Kidney epithelial cell (primary cell): ENCODE measurements at places on chromosomes 5 and 9. TPM values are rescaled to one million over a fixed set of nuclear protein-coding genes. Genes with fewer than 3 reads are reported as not detected.

The UBAP1 gene
- 42.4 and 46.9 TPM in 2 replicates for total RNA-seq

The FUT7 gene
- total RNA-seq = not detected in 2 replicates

The SLC25A2 gene
- total RNA-seq = not detected in 2 replicates

The SGCD gene
- total RNA-seq = 0.29 and 0.34 TPM in 2 replicates

The ZNF366 gene
- total RNA-seq = 0.13 TPM in 1 of 2 replicates, not detected in the other

The IGFBPL1 gene
- 2.5 and 10.0 TPM in 2 replicates for total RNA-seq

The DMRT2 gene
- total RNA-seq = 0.17 TPM in 1 of 2 replicates, not detected in the other

The BRINP1 gene
- total RNA-seq = 0.29 and 0.82 TPM in 2 replicates

The GBA2 gene
- 53.7 and 57.0 TPM in 2 replicates for total RNA-seq

The KCNIP1 gene
- 0.21 and 3.4 TPM in 2 replicates for total RNA-seq

The KIF12 gene
- total RNA-seq = 13.8 and 15.8 TPM in 2 replicates

The ALDH1A1 gene
- total RNA-seq = 1.6 and 3.6 TPM in 2 replicates

The NEUROG1 gene
- total RNA-seq = 0.04 TPM in 1 of 2 replicates, not detected in the other

The CNTFR gene
- total RNA-seq = 0.27 and 1.1 TPM in 2 replicates

The FAM153A gene
- 0.41 TPM in 1 of 2 replicates, not detected in the other for total RNA-seq

The MZB1 gene
- total RNA-seq = not detected in 2 replicates

The GLRA1 gene
- not detected in 2 replicates for total RNA-seq

The SPINK7 gene
- not detected in 2 replicates for total RNA-seq

The DBH gene
- not detected in 2 replicates for total RNA-seq

The IFNA5 gene
- not detected in 2 replicates for total RNA-seq

The FASTKD3 gene
- total RNA-seq = 16.2 and 17.0 TPM in 2 replicates

The TMEFF1 gene
- total RNA-seq = 15.7 and 23.4 TPM in 2 replicates

The HIGD2A gene
- total RNA-seq = 139 and 161 TPM in 2 replicates

The EGFLAM gene
- total RNA-seq = 2.0 and 3.5 TPM in 2 replicates

The SPATA31C1 gene
- total RNA-seq = not detected in 2 replicates

The PCDHB14 gene
- 1.5 and 2.9 TPM in 2 replicates for total RNA-seq

The THBS4 gene
- total RNA-seq = 2.6 and 2.9 TPM in 2 replicates

The ARL14EPL gene
- total RNA-seq = not detected in 2 replicates

The RNF208 gene
- total RNA-seq = 3.1 and 4.2 TPM in 2 replicates

The GFRA3 gene
- total RNA-seq = 0.08 TPM in 1 of 2 replicates, not detected in the other

The PCDHGA6 gene
- total RNA-seq = 1.7 and 3.1 TPM in 2 replicates

The INSL6 gene
- not detected in 2 replicates for total RNA-seq

The SOX30 gene
- 0.08 TPM in 1 of 2 replicates, not detected in the other for total RNA-seq

The C1QTNF2 gene
- total RNA-seq = 0.07 TPM in 1 of 2 replicates, not detected in the other

The ABHD17B gene
- total RNA-seq = 19.4 and 19.6 TPM in 2 replicates

The GPSM1 gene
- 31.8 and 41.3 TPM in 2 replicates for total RNA-seq

The BTNL3 gene
- not detected in 2 replicates for total RNA-seq

The PRRC1 gene
- total RNA-seq = 41.6 and 54.9 TPM in 2 replicates

The GDA gene
- under 0.01 and 0.04 TPM in 2 replicates for total RNA-seq

The AMACR gene
- 14.0 and 18.0 TPM in 2 replicates for total RNA-seq

The ORM2 gene
- not detected in 2 replicates for total RNA-seq

The MARVELD2 gene
- 27.6 and 28.6 TPM in 2 replicates for total RNA-seq

The SLC4A9 gene
- 0.07 TPM in 1 of 2 replicates, not detected in the other for total RNA-seq

The PDE6A gene
- total RNA-seq = not detected in 2 replicates
